Activated naive CD8-positive, alpha-beta T cell treated with anti-CD3 and anti-CD28 coated beads, Interleukin-2, amount 10 ng/mL, durations not matched to agents 7 days and 5 days (primary cell): ENCODE measurements at places on chromosomes 4 and X. TPM values are rescaled to one million over a fixed set of nuclear protein-coding genes. Genes with fewer than 3 reads are reported as not detected.
A peak's percentile ranks its signal among the peaks of the same experiment; 100 is the strongest.

CTPS2 gene
- total RNA-seq = 6.0 TPM

ATP8A1 gene
- total RNA-seq = 55.3 TPM

LRRC66 gene
- total RNA-seq = 0.31 TPM

ABLIM2 gene
- total RNA-seq = 2.5 TPM

VSIG1 gene
- total RNA-seq = 8.3 TPM

USP9X gene
- 56.9 TPM for total RNA-seq

KLKB1 gene
- total RNA-seq = 0.67 TPM

MAPK10 gene
- not detected for total RNA-seq

RAB40AL gene
- total RNA-seq = 0.33 TPM

RHOXF2 gene
- total RNA-seq = not detected

GLOD5 gene
- not detected for total RNA-seq

ARHGEF6 gene
- total RNA-seq = 87.1 TPM

DNA sequence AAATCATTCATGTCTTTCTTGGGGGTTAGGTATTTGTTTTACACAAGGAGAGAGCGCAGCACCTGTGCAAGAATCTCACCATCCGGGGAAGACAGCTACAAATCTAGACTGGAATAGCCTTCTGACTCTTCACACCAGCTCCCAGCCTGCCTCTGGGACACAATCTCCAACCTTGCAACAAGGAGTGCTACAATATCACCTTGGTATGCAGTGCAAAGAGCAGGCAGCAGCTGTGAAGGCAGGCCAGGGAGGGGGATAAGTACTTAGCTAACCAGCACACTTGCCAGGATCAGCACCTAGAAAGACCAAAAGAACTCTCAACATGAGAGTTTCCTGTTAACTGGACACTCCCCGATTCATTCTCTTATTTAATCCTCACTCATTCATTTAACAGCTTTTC is 235.3 kb downstream of the AR start:
- no peaks in the 10 kb centered on the region for H3K36me3 ChIP-seq
- no peak for DNase-seq
- no peaks in the 10 kb centered on the region for H3K27me3 ChIP-seq
- no peak overlapping the region for H3K4me3 ChIP-seq
- H3K27ac ChIP-seq = no peak overlapping the region

GRCh38 chrX:21354725-21355124 is 19.5 kb upstream of the CNKSR2 start:
- no peak for DNase-seq

- peaks cover 28% of the 10 kb centered on the region for H3K36me3 ChIP-seq
- no peaks in the 10 kb centered on the region for H3K27me3 ChIP-seq
- peak overlapping the region; percentile 97 for H3K4me3 ChIP-seq
- H3K27ac ChIP-seq = peak overlapping the region; percentile 94
- peaks cover 23% of the 10 kb centered on the region for H3K4me1 ChIP-seq
- DNase-seq = peak; percentile 70
These were observed 810 bp downstream of the SPRY1 start for GRCh38 chr4:123397144-123398065.

GRCh38 chrX:4547213-4547836 is 833.9 kb upstream of the PRKX start:
- no peak overlapping the region for H3K27ac ChIP-seq
- H3K4me3 ChIP-seq = no peak overlapping the region
- H3K36me3 ChIP-seq = no peaks in the 10 kb centered on the region
- peaks cover 2% of the 10 kb centered on the region for H3K27me3 ChIP-seq

GRCh38 chr4:99383833-99384392 is 31.4 kb upstream of the ADH1C start:
- DNase-seq = no peak
- no peaks in the 10 kb centered on the region for H3K36me3 ChIP-seq
- peaks cover 12% of the 10 kb centered on the region for H3K27me3 ChIP-seq
- no peak overlapping the region for H3K4me3 ChIP-seq
- H3K4me1 ChIP-seq = no peaks in the 10 kb centered on the region

DNA sequence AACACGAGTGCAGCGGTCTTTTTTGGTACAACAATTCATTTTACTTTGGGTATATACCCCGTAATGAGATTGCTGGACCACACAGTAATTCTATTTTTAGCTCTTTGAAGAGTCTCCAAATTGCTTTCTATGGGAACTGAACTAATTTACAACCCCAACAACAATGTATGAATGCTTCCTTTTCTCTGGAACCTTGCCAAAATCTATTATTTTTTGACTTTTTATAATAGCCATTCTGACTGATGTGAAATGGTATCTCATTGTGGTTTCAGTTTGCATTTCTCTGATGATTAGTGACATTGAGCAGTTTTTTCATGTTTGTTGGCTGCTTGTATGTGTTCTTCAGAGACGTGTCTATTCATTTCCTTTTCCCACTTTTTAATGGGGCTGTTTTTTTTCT is 240.8 kb downstream of the STK32B start:
- DNase-seq = no peak
- no peaks in the 10 kb centered on the region for H3K27me3 ChIP-seq
- H3K27ac ChIP-seq = no peak overlapping the region
- H3K4me3 ChIP-seq = no peak overlapping the region
- H3K4me1 ChIP-seq = no peaks in the 10 kb centered on the region

- H3K4me1 ChIP-seq = no peaks in the 10 kb centered on the region
- no peak for DNase-seq
These were observed 1113.1 kb downstream of the FAT4 start for GRCh38 chr4:126427853-126428252.

DNA sequence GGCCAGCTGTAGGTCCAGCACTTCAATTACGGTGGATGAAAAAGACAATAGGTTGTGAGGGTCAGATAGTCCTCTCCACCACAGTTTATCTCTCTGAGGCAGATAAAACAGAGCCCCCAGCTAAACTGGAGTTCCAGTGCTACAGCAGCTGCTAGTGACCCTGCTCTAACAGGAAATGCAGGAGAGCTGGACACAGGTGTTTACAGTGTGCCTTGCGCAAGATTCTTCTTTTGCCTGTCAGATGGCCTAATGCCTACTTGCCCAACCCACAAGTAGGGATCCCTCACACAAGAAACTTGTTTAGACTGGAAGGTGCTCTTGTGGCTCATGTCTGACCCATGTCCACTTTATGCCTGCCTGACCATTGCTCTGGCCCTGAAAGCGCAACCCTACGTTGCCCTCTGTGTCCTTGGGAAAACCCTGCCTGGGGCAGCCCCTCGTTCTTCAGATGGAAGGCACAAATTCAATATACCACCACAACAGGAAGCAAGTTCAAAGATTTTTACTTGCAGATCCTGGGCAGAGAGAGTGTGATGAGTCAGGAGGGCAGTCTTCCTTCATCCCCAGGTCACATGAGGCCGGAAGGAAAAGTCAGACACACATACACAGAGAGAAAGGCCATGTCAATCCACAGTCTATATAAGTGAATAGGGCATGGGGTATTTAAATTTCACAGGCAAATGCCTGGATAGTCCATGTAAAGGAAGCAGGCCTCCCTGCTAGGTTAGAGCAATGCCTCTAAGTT is 105.1 kb upstream of the ADGRL3 start:
- no peaks in the 10 kb centered on the region for H3K4me1 ChIP-seq
- H3K27me3 ChIP-seq = no peaks in the 10 kb centered on the region
- no peak overlapping the region for H3K27ac ChIP-seq
- no peaks in the 10 kb centered on the region for H3K36me3 ChIP-seq
- no peak overlapping the region for H3K4me3 ChIP-seq

GRCh38 chrX:68440940-68441339 is 7.6 kb upstream of the OPHN1 start:
- H3K36me3 ChIP-seq = no peaks in the 10 kb centered on the region
- no peak for DNase-seq
- H3K4me3 ChIP-seq = no peak overlapping the region
- H3K27me3 ChIP-seq = peaks cover 20% of the 10 kb centered on the region

DNA sequence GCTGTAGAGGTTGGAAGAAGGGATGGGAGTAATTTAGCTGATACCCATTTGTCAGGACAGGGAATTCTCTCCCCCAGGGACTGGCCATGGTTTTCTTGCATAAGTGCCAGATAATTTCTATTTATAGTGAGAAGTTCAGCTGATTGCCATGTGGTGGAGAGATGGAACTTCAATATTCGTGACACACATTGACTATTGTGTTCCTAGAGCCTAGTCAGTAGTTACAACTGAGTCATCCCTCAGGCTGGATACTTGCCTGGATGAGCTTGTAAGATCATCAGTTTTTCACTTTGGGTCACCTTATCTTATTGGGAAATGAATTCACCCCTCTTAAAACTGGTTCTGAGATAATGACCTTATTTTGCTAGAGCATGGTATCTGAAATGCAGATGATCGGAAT is 32.2 kb downstream of the CFAP299 start:
- no peak overlapping the region for H3K4me3 ChIP-seq
- no peak for DNase-seq
- no peaks in the 10 kb centered on the region for H3K4me1 ChIP-seq
- H3K27ac ChIP-seq = no peak overlapping the region
- H3K27me3 ChIP-seq = no peaks in the 10 kb centered on the region

- no peaks in the 10 kb centered on the region for H3K27me3 ChIP-seq
- H3K36me3 ChIP-seq = no peaks in the 10 kb centered on the region
- no peak for DNase-seq
- H3K4me3 ChIP-seq = no peak overlapping the region
- H3K27ac ChIP-seq = no peak overlapping the region
These were observed 616.2 kb upstream of the GRIA3 start for GRCh38 chrX:122567911-122568310.

- H3K27ac ChIP-seq = no peak overlapping the region
- H3K36me3 ChIP-seq = no peaks in the 10 kb centered on the region
- DNase-seq = no peak
- H3K4me1 ChIP-seq = no peaks in the 10 kb centered on the region
- peaks cover 6% of the 10 kb centered on the region for H3K27me3 ChIP-seq
- H3K4me3 ChIP-seq = no peak overlapping the region
These were observed 44.9 kb upstream of the ADAMTS3 start for GRCh38 chr4:72613959-72614358.

GRCh38 chr4:125321709-125322365 is 7.1 kb downstream of the FAT4 start:
- H3K4me1 ChIP-seq = no peaks in the 10 kb centered on the region
- DNase-seq = no peak
- H3K36me3 ChIP-seq = no peaks in the 10 kb centered on the region
- H3K4me3 ChIP-seq = no peak overlapping the region
- no peak overlapping the region for H3K27ac ChIP-seq

DNA sequence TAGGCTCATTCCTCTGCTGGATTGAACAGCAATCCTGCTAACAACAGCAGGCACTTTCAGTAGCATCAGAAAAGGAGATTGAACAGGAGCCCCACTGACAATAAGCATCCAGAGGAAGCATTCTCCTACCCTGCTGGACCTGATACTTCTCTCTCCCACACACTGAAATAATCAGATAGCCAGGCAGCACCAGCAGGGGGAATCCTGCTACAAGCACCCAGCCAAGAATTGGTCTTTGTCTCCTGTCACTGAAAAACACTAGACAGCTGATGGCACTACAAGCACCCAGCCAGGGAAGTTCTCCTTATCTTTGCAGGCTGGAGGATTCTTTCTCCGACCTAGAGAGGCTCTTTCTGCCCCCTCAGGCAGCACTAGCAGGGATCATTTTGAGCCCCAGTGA is 444.3 kb upstream of the GRIA3 start:
- DNase-seq = no peak
- H3K36me3 ChIP-seq = no peaks in the 10 kb centered on the region
- no peak overlapping the region for H3K4me3 ChIP-seq
- H3K27me3 ChIP-seq = no peaks in the 10 kb centered on the region
- H3K27ac ChIP-seq = no peak overlapping the region

GRCh38 chr4:144171697-144172096 is 31.2 kb upstream of the GYPA start:
- H3K27me3 ChIP-seq = peaks cover 13% of the 10 kb centered on the region
- peaks cover 8% of the 10 kb centered on the region for H3K4me1 ChIP-seq
- no peak for DNase-seq
- no peak overlapping the region for H3K4me3 ChIP-seq

DNA sequence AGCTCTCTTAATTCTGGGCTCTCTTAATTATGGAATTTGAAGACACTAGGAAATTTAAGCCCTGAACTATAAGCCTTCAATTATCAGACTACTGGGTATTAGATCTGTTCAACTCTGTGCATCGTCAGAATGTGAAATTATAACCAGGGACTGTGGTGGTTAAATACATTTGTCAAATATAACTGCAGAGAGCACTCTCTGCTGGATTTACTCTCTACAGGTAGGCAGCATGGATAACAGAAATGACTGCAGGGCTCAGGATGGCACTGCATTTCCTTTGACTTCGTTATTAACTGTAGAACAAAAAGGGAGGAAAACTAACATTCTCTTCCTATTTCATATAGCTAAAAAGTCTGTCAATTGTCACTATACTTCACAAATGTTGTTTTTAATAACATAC is 310.1 kb upstream of the RASGEF1B start:
- peaks cover 7% of the 10 kb centered on the region for H3K4me1 ChIP-seq
- no peak overlapping the region for H3K4me3 ChIP-seq
- H3K36me3 ChIP-seq = no peaks in the 10 kb centered on the region
- DNase-seq = no peak

GRCh38 chrX:124540474-124540873 is 194.1 kb downstream of the SH2D1A start:
- H3K4me1 ChIP-seq = no peaks in the 10 kb centered on the region
- no peak for DNase-seq
- no peak overlapping the region for H3K4me3 ChIP-seq
- H3K36me3 ChIP-seq = no peaks in the 10 kb centered on the region

- peak overlapping the region; percentile 85 for H3K27ac ChIP-seq
- H3K4me3 ChIP-seq = peak overlapping the region; percentile 44
- H3K36me3 ChIP-seq = peaks cover 3% of the 10 kb centered on the region
- H3K4me1 ChIP-seq = peaks cover 7% of the 10 kb centered on the region
- peak; percentile 48 for DNase-seq
- no peaks in the 10 kb centered on the region for H3K27me3 ChIP-seq
These were observed 128.5 kb downstream of the BCOR start for GRCh38 chrX:39969099-39969818.

DNA sequence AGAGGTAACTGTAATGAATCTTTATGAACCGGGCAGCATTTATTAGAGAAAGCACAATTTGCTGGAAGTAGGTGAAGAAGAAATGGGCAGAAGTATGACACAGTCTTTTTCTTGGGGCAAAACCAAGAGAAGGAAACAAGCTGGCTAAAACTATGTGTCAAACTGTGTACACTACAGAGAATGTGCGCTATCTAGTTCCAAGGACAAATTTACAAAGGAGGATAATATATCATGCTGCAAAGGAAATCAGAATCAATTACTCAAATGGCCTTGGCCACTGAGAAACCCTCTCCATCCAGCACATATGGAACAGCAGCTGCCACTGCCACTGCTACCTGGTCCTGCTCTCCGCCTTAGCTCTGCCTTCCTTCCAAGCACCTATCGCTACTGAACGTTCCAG is 17.1 kb upstream of the MECP2 start:
- no peak for DNase-seq
- H3K27ac ChIP-seq = no peak overlapping the region
- H3K36me3 ChIP-seq = no peaks in the 10 kb centered on the region
- H3K27me3 ChIP-seq = peaks cover 5% of the 10 kb centered on the region
- H3K4me1 ChIP-seq = no peaks in the 10 kb centered on the region

GRCh38 chr4:84814094-84814750 is 152.3 kb downstream of the WDFY3 start:
- H3K4me3 ChIP-seq = no peak overlapping the region
- H3K36me3 ChIP-seq = no peaks in the 10 kb centered on the region
- H3K27me3 ChIP-seq = no peaks in the 10 kb centered on the region
- no peak overlapping the region for H3K27ac ChIP-seq

GRCh38 chr4:42724451-42724850 is 67.5 kb upstream of the ATP8A1 start:
- H3K4me1 ChIP-seq = no peaks in the 10 kb centered on the region
- H3K27ac ChIP-seq = no peak overlapping the region
- H3K4me3 ChIP-seq = no peak overlapping the region
- peaks cover 2% of the 10 kb centered on the region for H3K36me3 ChIP-seq
- H3K27me3 ChIP-seq = no peaks in the 10 kb centered on the region
- DNase-seq = no peak

- no peak for DNase-seq
- peak overlapping the region; percentile 20 for H3K4me3 ChIP-seq
- H3K27me3 ChIP-seq = no peaks in the 10 kb centered on the region
- peaks cover 7% of the 10 kb centered on the region for H3K36me3 ChIP-seq
- H3K4me1 ChIP-seq = peaks cover 50% of the 10 kb centered on the region
These were observed 3.3 kb downstream of the COQ2 start for GRCh38 chr4:83281307-83281706.
